ENCODE measurements at places on chromosomes 6 and 20.

- no peak for DNase-seq
Observed at GRCh38 chr20:53995949-53996348, 74.4 kb downstream of the BCAS1 start.

GRCh38 chr6:17768388-17768787, 61.7 kb upstream of the NUP153 start:
- no peak for DNase-seq

DNA sequence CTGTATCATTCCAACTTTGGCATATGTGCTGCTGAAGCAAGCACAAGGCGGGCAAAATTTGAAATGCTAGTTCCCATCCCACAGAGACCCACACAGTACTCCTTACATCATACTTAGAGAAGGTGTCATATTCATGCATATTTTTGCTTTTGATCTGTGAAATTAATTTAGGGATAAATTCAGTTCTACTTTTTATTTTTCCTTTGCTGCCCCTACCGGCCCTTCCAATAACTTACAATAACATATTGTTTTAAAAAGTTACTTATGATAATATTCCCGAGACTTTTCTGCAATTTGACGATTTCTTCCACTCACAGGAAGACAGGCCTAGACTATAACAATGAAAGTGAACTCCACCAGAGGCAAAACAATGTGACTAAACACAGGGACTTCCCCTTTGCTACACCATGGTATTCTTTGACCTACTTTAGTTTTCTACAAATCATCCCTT, 35.0 kb downstream of the SESN1 start:
- no peak for DNase-seq

DNA sequence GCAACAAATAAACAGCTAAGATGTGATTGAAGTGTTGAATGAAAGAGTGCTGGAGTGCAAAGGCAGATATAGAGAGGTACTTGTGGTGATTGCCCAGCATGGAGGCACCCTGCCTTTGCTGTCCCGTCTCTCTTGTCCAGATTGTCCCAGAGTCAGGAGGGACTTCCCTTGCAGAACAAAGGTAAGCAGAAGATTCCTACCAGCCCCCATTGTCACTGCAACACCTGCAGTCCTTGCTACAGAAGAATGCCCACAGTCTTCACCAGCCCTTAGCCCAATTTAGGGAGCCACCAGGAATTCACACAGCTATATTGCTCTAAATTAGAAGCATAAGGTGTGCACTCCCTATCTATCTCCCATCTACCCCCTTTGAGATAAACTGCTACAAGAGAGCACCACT, 491.8 kb downstream of the KIF16B start:
- DNase-seq, result no peak

DNA sequence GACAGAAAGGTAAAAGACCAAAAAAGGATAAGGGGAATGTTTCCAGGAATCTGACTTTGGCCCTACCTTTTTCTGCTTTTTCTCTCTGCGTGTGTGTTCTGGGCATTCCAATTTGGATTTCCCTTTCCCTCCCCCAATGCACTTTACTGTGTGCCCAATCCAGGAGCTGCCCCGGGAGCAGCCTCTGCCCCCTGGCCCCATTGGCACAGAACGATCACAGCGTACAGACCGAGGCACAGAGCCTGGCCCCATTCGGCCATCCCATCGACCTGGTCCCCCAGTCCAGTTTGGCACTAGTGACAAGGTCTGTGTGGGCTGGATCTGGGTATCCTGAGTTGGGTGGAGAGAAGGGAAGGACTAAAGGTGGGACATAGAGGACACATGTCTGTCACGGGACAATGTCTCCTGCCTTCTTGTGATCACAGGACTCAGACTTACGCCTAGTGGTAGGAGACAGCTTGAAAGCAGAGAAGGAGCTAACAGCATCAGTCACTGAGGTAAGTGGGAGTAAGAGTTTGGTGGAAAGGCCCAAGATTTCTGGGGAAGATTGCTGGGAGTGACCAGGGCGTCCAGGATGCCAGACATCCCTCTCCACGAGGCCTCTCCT, 14.6 kb downstream of the PRRC2A start:
- no peak for DNase-seq
